CD4-positive, alpha-beta T cell (primary cell): ENCODE measurements at places on chromosomes 2 and 18.

GRCh38 chr2:68565858-68566257 is 77.5 kb upstream of the PROKR1 start:
- no peak for DNase-seq

GRCh38 chr2:231720987-231721966 is 13.0 kb downstream of the PTMA start:
- DNase-seq = no peak

DNA sequence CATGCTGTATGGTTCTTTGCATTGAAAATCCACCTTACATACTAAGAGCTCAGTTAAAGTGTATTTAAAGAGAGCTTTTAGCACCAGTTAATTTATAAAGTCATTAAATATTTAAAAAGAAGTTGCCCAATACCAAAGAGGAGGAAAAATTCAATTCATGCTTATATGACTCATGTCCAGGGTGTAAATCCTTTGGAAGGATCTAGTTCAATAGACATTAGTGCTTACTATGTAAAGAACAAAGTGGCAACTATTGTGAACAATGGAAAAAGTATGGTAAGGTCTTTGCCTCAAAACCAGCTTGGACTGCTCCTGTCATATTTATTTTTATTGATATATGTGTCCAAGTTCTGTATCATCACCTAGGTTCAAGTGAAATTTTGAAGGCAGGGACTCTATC is 90.5 kb downstream of the SCN9A start:
- DNase-seq = no peak

- DNase-seq = no peak
Observed at GRCh38 chr18:28175150-28175929, 1.6 kb downstream of the CDH2 start.

- DNase-seq = no peak
Observed at GRCh38 chr2:137500599-137500998, 463.7 kb upstream of the HNMT start.

DNA sequence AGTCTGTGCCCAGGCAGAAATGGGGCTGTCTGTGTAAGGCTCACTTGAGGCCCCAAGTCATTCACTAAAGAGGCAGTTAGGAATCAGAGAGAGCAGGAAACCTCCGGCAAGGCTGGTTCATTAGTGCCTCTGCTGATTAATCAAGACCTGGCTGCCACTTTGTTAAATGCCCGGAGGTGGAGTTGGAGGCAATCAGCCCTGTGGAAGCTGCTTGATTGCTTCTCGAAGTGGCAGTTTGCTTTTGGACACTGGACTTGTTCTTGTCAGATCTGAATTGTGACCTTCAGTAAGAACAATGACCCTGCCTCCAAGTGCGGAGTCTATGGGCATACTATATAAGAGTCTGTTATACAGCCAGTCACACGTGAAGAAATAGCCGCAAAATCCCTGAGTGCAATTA is 183.9 kb upstream of the LINC00305 start:
- DNase-seq = no peak

- no peak for DNase-seq
Observed at GRCh38 chr2:128714851-128715312, 396.2 kb upstream of the HS6ST1 start.

- DNase-seq = no peak
Observed at GRCh38 chr2:166485558-166486178, 8.4 kb downstream of the SCN7A start.

DNA sequence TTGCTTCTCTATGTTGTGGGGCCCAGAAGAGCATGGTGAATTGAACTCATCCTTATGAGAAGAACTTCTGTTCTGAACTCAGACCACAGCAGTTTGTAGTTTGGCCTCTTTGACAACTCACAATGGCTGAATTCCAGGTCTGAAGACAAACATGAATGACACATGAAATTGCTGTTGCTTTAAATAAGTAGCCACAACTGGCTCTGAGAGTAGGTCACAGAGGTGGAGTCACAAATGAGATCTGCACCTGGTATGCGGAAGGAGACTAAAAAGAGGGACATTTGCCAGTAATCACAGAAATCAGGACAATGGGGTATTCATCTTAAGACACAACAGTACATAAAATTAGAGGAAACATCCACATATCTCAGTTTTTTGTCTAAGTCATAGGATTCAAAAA is 290.3 kb upstream of the MMADHC start:
- no peak for DNase-seq

GRCh38 chr2:33350632-33351031 is 125.8 kb upstream of the RASGRP3 start:
- no peak for DNase-seq

GRCh38 chr2:119431976-119432850 is 559 bp downstream of the TMEM37 start:
- no peak for DNase-seq

GRCh38 chr2:189022492-189022891 is 48.3 kb downstream of the COL3A1 start:
- DNase-seq = no peak

- no peak for DNase-seq
Observed at GRCh38 chr2:114001937-114002336, 112.0 kb downstream of the ACTR3 start.

GRCh38 chr2:184316921-184317320 is 281.4 kb upstream of the ZNF804A start:
- DNase-seq = no peak

GRCh38 chr18:10752382-10752781 is 226.6 kb downstream of the NAPG start:
- DNase-seq = no peak

GRCh38 chr2:70923378-70924015 is 12.2 kb upstream of the ATP6V1B1 start:
- no peak for DNase-seq

DNA sequence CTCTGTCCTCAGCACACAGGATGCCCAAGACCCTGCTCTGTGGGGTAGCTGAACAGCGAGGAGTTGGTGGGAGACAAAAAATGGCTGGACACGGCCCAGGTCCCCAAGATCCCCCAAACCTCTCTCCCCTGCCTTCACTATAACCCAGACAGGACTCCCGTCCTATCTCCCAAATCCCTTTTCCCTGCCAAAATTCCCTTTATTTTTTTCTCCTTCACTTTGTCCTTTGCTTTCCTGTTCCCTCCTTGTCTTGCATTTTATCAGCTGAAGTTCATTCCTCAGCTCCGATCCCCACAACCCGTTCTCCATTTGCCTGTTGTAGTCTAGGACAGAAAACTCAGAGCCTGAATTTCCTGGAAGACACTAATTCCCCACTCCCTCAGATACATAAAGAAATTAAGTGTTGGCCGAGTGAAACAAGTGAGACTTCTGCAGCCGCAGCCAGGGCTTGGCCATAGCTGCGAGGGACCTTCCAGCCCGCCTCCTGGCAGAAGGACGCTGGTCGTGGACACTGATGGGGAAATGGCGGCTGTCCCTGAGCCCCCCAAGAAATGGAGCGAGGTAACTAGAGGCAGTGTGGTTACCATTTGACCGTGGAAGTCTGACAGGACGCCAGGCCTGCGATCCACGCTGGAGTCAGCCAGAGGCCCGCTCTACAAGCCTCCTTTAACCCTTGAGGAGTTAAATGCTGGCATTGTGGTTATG is 173.6 kb downstream of the BCL2 start:
- no peak for DNase-seq

DNA sequence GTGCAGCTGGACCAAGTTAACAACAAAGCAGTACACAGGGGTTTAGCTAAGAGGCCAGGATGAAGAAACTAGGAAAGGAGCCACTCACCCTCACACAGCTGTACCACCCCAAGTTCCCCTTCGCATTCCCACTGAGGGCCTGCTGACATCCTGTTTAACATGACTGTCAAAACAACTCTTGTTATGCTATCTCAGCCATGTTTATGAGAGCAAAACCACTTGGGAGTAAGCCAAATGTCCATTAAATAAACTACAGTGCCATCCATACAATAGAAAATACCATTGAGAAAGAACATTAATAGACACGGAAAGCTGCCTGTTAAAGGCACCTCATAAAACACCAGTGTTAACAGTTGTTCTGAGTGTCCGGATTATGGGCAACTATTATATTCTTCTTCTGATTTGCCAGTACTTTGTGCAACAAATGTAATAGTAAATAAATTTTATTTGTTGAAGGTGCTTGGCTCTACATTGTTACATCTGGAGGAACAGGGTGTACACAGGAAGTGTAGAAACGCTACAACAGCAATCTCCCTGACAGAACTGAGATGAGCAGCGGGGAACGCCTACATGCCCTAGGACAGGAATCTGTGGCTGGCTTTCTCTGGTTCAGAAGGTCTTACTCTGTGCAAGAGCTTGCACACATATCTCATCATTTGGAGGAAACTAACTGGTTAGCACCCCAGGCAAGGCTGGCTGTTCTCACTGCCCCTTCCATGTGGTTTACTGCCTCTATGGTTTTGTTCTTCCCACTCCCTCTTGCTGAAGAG is 85.6 kb downstream of the EHD3 start:
- no peak for DNase-seq
